ENCODE measurements at places on chromosomes 3 and 15.

DNA sequence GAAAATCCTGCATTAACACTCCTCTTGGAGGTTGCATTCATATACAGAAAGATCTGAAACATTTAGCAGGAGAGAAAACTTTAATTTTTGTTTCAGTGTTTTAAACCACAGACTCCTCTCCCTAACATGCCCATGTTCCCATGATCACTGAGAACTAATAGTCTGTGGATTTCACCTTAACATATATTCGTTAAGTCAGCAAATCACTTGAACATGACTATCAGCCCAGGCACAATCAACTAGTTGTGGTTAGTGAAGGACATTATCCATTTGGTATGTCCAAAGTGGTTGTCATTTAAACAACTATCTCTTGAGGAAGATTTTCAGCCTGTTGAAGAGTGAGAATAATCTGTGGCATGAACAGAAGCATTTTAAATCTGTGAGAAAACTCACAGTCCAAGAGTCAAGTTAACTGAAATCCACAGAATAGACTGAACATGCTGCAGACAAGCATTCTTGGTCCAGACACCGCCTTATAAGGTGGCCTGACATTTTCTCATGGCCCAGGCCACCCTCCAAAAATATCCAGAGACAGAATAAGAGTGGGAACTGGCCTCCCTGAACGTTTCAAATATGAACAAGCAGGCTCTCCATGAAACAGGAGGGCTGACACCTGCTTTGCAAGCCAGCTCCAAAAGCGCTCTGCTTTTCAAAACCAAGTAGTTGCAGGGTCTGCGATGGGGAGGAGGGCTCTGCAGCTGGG is 39.9 kb upstream of the ADCY5 start:
- DNase-seq: no peak

- DNase-seq: no peak
Measured at GRCh38 chr15:77505556-77505955, 84.9 kb downstream of the HMG20A start.

- no peak for DNase-seq
Measured at GRCh38 chr3:149599236-149599635, 58.6 kb downstream of the WWTR1 start.

DNA sequence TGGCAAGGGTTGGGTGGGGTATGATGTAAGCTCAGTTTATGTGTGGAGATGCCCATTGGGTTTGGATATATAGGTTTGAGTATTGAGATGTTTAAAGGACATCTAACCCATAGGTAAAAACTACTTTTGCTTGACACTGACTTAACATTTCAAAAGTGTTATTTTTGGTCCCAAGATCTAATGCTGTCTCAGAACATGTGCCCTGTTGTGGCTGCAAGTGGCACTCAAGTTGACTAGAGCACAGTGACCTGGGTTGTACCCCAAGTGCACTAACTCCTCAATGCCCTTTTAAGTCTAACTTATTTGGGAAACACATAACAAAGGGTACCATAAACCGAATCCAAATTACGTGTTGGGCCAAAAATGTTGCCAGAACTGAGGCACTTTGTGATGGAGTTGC is 56.5 kb upstream of the CCR4 start:
- no peak for DNase-seq

DNA sequence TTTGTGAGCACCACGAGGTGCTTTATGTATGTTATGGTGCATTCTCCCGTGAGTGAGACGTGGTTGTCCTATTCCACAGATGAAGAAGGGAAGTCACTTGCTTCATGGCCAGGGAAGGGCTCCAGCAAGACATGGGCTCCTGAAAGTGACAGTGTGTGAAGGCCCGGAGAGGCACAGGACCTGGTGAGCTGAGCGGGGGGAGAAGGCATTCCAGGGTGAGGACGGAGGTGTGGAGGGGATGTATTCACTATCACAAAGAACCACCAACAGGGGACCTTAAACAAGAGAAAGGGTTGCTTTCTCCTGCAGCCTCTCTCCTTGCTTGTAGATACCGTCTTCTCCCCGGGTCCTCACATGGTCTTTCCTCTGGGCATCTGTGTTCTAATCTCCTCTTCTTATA is 139.1 kb downstream of the FBLN2 start:
- no peak for DNase-seq

GRCh38 chr3:102057781-102058421 is 208.6 kb downstream of the NFKBIZ start:
- DNase-seq: no peak

- DNase-seq: no peak
Measured at GRCh38 chr3:168705412-168705811, 609.7 kb upstream of the GOLIM4 start.
